ENCODE measurements at places on chromosomes 6 and 20. TPM values are rescaled to one million over a fixed set of nuclear protein-coding genes. Genes with fewer than 3 reads are reported as not detected.
A peak's percentile ranks its signal among the peaks of the same experiment; 100 is the strongest.

DNA sequence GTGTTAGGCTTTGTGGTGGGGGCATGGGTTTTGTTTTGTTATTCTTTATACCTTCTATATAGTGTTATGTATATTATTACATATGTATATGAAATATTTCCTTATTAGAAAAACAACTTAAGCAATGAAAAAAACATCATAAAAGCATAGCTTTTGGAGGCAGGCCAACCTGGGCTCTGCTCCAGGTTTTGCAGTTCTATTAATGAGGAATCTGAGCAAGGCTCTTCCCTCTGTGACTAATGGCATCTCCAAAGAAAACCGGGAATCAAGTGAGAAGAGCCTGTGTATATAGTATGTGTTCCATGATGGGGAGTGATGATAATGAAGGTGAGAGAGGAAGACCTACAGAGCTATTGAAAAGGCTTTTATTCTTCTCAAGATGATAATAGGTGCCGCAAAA, 291.1 kb downstream of the CLIC5 start:
- peak; percentile 80 for DNase-seq

DNA sequence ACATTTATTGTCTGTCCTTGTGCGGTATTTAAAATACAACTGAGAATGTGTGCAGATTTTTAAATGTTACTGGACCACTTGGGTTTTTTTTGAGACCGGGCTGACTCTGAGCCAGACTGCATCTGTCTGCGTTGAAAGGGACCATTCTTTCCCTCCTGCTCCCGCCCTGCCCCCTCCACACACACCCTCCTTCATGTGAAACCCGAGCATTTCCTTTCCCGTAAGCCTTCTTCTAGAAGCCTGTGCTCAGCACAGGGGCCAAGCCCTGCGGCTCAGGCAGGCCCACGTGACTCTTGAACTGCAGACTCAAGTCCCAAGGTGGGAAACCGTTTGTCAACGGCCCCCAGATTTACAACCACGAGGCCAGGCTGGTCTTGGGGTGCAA, 82.7 kb upstream of the FOXC1 start:
- no peak for DNase-seq

- no peak for DNase-seq
Measured at GRCh38 chr6:45813943-45814342, 201.7 kb downstream of the CLIC5 start.

- peak; percentile 60 for DNase-seq
Measured at GRCh38 chr20:60512443-60512842, 554.2 kb downstream of the CDH26 start.

DNA sequence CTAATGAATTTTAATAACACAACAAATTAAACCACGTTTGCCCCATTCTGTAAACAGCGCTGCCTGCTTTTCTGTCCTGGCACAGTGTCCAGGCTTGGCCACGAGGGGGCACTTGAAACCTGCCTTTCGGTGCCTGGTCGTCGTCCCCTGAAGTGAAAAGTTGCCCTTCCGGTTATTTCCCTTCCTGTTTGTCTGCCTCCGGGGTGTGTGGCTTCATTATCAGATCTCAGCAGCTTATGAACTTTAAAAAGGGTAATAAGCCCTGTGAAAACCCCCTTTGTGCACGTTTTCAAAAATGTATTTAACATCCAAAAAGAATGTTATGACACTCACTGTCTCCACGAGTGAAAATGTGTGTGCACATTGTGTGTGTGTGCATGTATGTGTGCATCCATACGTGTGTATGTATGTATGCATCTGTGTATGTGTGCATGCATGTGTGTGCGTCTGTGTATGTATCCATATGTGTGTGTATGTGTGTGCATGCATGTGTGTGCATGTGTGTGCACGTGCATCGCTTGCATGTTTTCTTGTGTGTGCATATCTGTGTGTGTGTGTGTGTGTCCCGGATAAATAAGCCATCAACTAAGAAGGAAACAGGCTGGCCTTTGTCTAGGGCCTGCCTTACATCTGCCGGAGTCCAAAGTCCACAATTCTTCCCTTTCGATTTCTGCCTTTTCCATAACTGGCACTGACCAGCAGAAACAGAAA, 358.4 kb downstream of the THBS2 start:
- DNase-seq, result peak; percentile 26

Gene KIAA1755
- polyA plus RNA-seq, result 0.06 TPM

Gene KCTD20
- polyA plus RNA-seq, result 9.4 TPM

Gene GHRH
- polyA plus RNA-seq, result not detected
